ENCODE measurements at places on chromosomes 1 and 21.

GRCh38 chr1:242211254-242212022, 212.5 kb upstream of the MAP1LC3C start:
- no peak for DNase-seq

DNA sequence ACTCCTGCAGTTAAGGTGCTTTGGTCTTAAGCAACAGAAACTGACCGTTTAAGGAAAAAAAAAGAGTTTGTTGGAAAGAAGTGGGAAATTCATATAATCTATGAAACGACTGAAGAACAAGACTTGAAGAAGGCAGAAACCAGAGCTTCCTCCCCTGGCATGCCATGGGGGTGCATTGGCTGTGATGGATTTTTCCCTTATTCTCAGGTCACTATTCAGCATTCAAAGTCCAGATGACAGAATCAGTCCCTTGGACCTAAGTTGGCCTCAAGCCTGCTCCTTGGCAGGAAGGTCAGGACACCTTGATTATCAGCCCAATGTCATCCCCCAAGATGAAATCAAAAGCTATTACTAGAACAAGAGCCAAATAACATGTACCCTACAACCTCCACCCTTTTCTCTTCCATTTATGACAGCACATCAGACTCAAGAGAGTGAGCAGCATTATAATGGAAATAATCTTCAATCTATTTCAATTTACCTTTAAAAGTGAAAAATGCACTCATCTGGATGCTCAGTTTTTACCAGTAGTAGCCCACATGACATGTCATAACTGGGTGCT, 15.8 kb upstream of the TMEM9 start:
- no peak for DNase-seq

DNA sequence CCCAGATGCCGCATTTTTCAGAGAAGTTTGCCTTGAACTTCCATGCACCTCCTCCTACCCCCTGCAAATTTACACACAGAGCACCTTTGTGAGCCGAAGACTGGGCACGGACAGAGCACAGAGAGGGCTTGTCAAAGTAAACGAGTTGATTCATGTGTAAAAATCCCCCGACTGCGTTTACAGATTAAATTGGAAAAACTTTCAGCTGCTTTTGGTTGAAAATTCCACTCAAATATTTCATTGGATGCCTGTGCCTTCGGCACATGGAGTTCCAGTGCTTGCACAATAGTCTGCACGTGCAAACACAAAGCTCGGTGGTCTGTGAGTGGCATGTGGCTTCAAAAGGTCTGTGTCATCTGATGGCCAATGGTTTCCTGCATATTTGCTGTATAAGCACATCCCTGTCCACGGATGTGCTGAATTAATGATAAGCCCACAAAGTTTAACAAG, 177.5 kb downstream of the SETD4 start:
- no peak for DNase-seq

GRCh38 chr1:236085545-236086159, 20.8 kb upstream of the NID1 start:
- DNase-seq: no peak

DNA sequence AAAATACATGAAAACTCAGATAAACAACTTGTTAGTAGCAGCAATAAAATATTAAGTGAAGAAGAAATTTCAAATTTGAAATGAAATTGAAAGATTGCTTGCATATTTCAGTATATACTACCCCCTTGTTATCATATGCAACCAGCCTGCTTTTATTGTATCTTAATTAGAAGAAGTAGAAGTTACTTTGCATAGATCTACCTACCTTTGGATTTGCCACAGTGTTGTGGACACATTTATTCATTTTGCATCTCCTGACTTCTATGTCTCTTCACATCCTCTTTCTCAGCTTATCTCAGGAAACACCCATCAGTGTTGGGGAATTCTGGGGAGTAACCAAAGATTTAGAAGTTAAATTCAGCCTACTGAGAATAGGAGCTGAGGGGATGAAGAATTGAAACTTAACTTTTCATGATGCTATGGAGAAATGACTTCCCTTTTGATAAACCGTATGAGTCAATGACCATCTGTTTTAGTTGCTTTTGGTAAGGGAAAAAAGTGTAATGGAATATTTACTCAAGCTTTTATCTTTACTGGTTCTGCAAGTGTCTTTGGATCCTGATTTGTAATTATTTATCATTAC, 96.9 kb downstream of the RGL1 start:
- no peak for DNase-seq

DNA sequence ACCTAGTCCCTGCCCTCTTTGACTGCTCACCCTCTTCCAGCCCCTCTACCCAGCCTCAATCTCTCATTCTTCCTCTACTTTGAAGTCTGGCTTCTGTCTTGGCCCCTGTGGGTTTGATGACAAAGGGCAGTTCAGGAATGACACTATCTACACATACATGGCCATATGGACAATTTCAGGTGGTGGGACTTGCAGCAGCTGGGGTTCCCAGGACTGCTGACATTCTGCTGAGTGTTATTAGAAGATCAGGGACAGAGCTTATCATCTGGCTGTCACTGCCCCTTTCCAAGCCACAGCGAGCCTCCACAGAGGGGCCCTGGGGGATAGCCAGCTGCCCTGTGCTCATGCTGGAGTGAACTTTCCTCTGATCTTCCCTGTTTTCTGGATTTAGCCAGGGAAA, 97.4 kb upstream of the IPO9 start:
- DNase-seq: no peak

DNA sequence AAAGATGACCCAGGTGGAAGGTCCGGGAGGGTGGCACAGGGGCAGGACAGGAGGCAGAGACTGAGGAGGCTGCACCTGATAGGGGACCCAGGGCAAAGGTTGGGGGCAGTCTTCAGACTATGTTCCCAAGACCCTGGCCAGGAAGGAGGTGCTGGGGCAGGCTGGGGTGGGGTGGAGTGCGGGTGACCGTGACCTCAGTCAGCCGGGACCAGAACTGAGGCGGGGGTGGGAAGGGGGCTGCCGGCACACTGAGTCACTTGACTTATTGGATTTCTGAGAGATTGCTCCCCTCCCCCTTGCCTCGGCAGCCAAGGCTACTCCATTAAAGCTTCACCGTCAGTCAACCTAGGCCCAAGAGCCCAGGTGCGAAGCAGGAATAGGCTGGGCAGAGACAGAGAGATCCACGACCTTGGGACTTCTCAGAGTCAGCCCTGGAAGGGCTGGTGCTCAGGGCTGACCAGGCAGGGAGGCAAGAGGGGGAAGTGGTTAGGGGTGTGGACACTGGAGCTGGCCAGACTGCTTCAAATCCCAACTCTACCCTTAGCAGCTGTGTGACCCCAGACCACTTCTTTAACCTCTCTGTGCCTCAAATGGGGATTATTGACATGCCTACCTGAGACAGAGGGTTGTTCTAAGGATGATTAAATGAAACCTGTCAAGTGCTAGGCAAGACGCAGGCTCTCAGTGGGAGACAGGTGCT, 47.9 kb upstream of the LAPTM5 start:
- DNase-seq: no peak

GRCh38 chr21:28256420-28256831, 736.3 kb downstream of the LTN1 start:
- DNase-seq: no peak

DNA sequence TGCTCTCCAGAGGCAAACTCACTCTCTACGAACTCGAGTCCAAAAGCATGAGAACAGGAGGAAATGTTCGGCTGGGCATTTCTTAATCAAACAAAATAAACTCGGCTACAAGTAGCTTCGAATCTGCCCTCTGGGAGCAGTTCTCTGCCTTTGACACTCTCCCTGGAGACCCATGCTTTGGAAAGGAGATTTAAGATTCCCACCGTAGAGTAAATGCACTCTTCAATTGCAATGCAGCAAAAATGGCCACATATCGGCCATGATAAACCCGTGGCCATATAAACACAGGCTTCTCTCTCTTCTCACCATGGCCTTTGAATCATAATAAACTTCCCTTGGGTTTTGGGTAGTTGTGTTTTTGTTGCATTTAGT, 215.4 kb downstream of the TOMM20 start:
- no peak for DNase-seq

DNA sequence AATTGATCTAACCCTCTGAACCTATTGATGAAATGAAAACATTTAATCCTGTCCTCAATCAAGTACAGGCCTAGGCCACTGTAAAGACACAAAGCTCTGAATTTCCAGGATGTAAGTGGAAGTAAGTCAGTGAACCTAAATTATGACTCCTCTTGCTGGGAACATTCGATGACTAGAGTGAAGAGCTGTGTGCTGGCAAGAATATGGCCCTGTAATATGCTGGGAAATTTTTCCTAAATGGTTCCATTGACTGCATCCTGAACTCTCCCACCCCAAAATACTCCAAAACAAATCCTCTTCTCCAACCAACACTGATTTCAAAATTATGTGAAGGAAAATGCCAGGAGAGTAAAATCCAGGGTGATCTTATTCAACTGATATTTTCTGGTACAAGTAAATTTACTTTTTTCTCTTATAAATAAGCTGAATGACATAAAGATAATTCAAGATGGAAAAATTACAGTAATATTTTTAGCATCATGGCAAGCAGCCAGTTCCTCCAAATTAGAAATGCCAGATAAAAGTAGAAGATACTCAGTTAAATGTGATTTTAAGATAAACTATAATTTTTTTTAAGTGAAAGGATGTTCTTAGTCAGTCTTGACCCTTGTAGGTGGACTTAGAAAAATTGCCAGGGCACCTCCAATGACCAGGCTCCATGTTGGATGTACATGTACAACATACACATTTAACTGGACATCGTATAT, 269.4 kb downstream of the PTGER3 start:
- DNase-seq: no peak

DNA sequence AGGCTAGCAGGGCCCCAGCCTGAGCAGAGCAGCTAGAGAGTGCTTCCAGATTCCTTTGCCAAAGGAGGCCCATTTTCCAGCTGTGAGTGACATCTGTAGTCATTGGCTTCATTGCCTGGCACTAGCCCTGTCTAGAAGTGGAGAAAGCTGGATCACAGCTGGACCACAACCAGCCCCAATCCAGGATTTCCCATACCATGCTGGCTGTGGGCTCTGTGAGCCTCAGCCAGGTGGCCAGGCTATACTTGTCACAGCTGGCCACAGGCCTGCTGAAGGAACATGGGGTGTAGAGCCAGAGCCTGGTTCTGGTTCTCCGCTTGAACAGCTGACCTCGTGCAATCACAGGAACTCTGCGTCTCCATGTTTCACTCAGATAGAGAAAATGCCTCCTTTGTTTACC, 36.6 kb downstream of the RIMKLA start:
- DNase-seq: no peak

DNA sequence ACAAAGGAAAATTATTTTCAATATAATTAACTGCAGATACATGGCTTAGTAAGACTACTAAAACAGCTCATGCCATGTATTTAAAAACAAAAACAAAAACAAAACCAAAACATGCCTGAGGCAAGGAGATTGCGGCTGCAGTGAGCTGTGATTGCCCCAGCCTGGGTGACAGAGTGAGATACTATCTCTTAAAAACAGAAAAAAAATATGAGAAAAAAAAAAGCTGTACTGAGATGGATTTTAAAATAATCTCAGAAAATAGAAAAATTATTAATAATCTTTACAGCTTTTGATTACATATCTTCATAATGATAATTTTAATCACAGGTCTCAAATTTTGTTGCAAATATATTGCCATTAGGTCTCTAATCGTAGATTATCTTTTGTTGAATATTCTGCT, 24.0 kb upstream of the LIN9 start:
- no peak for DNase-seq

DNA sequence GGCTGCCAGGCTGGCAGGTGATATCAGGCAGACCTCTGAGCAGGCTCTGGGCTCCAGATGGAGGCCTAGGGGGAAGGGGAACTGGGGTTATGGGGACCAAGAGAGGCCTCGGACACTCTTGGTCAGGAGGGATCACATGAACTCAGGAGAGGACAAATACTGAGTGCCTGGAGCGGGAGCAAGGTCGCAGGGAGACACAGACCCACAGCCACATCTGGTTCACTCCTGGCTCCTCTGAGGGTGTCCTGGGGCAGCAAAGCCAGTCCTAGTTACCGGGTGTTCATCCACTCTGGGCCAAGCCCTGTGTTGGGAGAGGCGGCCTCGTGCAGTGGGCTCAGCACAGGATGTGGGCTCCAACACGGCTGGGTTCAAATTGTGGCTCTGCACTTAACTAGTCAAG, 239.0 kb downstream of the PTPRU start:
- no peak for DNase-seq

- peak; percentile 79 for DNase-seq
Observed at GRCh38 chr21:46082963-46083790, 14.7 kb upstream of the COL6A2 start.

- peak; percentile 26 for DNase-seq
Observed at GRCh38 chr1:156513185-156513584, 12.6 kb upstream of the MEF2D start.

- no peak for DNase-seq
Observed at GRCh38 chr1:206873603-206874188, 8.3 kb downstream of the IL20 start.

- DNase-seq: no peak
Observed at GRCh38 chr21:29335720-29336119, 37.0 kb downstream of the BACH1 start.

GRCh38 chr1:5917591-5918274, 74.5 kb downstream of the NPHP4 start:
- peak; percentile 46 for DNase-seq

- DNase-seq: no peak
Observed at GRCh38 chr1:15296585-15297321, 49.7 kb downstream of the FHAD1 start.

GRCh38 chr1:54325703-54326461, 80.3 kb downstream of the SSBP3 start:
- DNase-seq: no peak

- no peak for DNase-seq
Observed at GRCh38 chr1:90513956-90514355, 203.1 kb downstream of the BARHL2 start.

DNA sequence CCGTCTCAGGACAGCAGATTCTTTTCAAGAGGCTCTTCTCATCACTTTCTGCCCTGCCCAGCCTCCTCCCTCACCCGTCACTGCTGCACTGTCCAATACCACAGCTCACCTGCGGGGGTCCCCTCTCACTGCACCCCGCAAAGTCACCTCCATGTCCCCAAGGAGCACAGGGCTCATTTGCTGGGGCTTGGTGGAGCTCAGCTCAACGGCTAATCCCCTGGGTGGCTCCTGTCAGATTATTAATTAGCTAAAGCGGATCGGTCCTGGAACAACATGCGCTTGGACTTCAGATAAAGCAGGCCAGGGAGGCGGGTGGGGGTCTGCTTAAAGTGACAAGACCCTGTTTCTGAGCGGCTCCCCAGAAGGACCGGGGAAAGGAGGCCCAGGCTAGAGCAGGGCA, 43.1 kb downstream of the CASZ1 start:
- DNase-seq: no peak

DNA sequence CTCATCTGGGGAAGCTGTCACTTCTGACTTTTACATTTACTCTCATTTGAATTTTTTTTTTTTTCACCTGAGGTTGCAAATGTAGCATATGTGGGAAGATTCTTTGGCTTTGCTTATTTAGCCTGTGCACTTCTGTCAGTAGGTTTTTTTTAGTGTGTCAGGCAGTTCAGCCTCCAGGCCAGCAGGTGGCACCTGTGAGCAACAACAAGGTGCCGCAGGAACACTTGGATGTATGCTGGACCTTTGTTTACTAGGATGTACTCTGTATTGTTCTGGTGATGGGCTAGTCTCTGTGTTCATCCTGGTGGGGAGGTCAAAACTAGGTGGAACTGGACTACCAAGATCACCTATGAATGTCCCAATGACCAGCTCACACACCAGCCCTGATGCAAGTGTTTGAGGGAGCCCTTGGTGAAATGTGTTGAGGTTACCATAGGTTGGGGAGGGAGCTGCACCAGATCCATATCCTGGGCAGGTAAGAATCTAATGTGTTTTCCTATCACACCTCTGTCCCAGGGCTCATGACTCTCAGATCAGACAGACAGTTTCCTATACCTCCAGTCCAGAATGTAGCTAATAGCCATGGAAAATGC, 618.2 kb downstream of the BRINP3 start:
- DNase-seq: peak; percentile 25
